HepG2 (cell line): ENCODE measurements at places on chromosomes 4 and X. TPM values are rescaled to one million over a fixed set of nuclear protein-coding genes. Genes with fewer than 3 reads are reported as not detected.

The TRPC3 gene
- total RNA-seq = not detected in 2 replicates

The TASL gene
- total RNA-seq = not detected in 2 replicates

The UCP1 gene
- total RNA-seq = 0.11 TPM in 1 of 2 replicates, not detected in the other

The SOX3 gene
- total RNA-seq = not detected in 2 replicates
